Activated CD4-positive, CD25-positive, alpha-beta regulatory T cell treated with anti-CD3 and anti-CD28 coated beads, Interleukin-2, amount 50 U/mL, for 72 hours (primary cell): ENCODE measurements at places on chromosomes 2 and 18.

- DNase-seq = no peak
Observed at GRCh38 chr2:1818404-1818803, 74.1 kb upstream of the PXDN start.

DNA sequence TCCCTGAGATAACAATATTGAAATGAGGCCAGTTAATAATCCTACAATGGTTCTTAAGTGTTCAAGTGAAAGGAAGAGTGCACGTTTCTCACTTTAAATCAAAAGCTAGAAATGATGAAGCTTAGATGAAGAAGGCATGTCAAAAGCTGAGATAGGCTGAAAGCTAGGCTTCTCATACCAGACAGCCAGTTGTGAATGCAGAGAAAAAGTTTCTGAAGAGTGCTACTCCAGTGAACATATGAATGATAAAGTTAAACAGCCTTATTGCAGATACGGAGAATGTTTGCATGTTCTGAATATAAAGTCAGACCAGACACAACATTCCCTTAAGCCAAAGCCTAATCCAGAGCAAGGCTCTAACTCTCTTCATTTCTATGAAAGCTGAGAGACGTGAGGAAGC lies 51.4 kb downstream of the EML4 start:
- DNase-seq = no peak

DNA sequence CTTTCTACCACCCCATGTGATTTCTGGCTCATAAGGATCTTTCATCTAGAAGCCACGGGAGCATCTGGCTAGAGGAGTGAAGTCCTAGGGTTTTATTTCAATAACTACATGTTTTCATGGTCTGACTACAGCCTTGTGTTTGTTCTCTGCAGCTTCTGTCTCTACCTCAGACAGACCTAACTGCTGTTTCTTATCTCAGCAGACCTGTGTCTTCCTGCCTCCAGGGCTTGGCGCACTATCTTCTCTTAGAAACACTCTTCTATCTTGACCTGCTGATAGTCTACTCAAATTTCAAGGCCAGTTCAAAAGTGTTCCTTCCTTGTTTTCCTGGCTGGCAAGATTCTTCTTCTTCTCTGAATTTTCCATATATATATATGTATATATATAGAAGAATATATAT lies 11.0 kb upstream of the TRIB2 start:
- DNase-seq = no peak

- no peak for DNase-seq
Observed at GRCh38 chr2:158174495-158174894, 72.8 kb downstream of the UPP2 start.

- no peak for DNase-seq
Observed at GRCh38 chr18:23650968-23651927, 11.5 kb downstream of the ANKRD29 start.

DNA sequence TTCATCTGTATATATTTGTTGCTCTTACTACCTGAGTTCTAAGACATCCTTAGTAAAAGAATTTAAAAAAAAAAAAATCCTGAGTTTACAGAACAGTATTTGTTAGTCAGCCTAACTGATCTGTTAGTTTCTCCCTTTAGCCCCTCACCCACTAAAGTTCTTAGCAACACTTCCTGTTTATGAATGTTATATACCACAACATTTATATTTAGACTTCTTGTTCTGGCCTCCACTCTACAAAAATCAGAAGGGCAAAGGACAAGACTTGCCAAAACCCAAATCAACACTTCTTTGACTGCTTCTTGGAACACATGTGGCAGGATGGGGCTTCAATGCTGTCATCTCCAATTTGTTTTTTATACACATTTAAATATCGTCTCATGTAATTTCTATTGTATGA lies 71.1 kb downstream of the MGAT5 start:
- no peak for DNase-seq

GRCh38 chr2:217501887-217502286 lies 500.9 kb downstream of the TNS1 start:
- DNase-seq = no peak

GRCh38 chr2:227453810-227454209 lies 18.1 kb upstream of the AGFG1 start:
- DNase-seq = no peak

DNA sequence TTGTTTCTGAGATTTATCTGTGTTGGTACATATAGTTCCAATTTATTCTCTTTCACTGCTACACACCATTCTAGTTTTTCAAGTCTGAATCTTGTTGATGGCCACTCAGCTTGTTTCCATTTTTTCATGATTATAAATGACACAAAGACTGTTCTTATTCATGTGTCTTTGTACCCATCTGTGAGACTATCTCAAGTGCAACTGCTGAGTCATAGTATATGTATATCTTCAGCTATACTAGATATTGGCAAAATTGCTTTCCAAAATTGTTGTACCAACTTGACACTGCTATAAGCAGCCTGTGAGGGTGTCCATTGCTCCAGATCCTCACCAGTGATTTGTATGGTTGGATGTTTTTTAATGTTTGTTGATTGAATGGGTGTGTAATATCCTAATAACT lies 37.2 kb upstream of the RTN4 start:
- DNase-seq = no peak

- no peak for DNase-seq
Observed at GRCh38 chr2:28505361-28505760, 9.5 kb downstream of the PLB1 start.
